ENCODE measurements at places on chromosomes 5 and 9.

DNA sequence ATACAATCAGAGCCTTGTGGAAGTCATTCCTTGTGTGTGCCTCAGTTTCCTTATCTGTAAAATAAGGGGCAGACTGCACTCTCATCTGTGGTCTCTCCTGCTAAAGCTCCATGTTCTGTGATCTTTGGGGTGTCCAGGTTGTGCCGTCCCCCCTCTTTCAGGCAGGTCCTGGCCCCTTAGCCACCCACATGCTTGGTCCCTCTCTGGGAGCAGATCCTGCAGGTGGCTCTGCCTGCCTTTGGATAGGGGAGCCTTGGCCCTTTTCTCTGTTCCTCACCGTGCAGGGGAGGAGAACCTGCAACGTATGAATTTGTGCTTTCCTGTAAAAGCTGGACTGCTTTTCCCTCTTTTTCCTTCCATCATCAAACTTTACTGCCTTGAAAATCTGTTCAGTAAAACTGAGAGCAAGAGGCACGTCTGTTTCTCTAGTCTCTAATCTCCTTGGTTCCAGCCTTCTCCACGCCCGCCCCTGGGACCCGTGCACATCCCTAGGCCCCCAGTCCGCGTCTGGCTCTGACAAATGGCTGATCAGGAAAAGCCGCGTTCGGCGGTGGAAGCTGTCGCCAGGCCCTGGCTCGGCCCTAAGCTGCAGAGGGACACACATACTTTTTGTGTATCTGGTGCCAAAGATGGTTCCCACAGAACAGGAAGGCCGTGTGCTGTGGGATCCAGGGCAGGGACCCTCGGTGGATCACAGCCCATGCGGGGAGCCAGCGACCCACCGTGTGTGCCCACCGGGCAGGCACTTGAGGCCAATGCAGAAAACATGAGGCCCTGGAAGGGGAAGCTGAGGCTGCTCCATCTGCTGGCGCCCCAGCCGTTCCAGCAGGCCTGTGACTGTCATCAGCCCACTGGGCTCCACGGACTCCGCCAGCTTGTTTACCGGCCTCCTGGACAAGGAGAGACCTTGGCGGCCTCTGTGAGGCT is 43.4 kb upstream of the COL5A1 start:
- no peak for DNase-seq

GRCh38 chr9:14956208-14956607 is 46.0 kb upstream of the FREM1 start:
- no peak for DNase-seq

DNA sequence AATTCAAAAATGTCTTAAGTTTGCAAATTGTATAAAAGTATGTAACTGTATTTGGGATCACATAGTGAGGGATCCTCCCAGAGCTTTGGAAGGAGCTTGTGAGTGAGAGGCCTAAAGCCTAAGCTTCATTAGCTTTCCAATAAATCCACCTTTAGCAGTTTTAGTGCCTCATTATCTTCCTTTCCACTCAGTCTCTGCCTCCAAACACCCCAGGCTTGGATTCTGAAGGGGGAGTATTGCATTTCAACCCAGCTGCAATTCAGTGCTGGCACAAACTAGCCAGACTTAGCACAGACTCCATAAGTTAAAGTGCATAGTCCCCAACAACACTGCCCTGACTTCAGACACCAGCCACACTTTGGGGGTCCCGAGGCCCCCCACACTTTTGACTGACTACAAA is 113.5 kb downstream of the SMARCA2 start:
- DNase-seq: no peak

DNA sequence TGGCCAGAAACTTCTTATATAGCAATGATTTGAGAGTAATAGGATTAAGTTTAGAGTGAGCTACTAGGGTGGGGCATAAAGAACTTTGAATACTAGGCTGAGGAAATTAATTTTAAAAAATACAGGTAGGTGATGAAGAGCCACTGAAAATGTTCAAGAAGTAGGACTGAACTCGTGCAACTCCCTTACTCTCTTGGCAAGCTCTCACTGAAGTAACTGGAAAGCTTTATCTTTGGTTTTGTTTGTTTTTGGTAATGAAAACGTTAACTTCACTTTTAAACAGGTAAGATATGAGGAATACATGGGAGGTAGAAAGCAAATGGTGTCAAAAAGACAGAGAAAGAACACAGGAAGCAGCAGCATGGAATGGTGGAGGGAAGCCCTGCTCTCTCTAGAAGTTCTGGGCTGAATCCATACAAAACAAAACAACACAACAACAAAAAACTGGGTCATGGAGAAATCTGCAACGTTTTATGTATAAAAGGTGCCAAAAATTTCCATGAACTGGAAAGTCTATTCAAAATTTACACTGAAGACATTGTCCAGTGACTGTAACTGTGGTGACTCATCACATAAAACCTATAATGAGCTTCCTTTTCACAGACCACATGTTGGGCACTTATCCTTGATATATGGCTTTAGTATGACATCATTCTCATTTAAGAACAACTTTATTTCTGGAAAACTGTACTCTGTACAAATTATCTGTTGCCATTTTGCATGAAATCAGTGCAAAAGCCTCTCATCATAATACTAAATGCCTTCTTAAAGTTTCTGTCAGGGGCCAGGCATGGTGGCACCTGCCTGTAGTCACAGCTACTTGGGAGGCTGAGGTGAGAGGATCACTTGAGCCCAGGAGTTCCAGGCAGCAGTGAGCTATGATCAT is 91.2 kb upstream of the CHD1 start:
- DNase-seq: no peak

GRCh38 chr9:136536721-136537241 is 9.1 kb downstream of the NOTCH1 start:
- DNase-seq: no peak

DNA sequence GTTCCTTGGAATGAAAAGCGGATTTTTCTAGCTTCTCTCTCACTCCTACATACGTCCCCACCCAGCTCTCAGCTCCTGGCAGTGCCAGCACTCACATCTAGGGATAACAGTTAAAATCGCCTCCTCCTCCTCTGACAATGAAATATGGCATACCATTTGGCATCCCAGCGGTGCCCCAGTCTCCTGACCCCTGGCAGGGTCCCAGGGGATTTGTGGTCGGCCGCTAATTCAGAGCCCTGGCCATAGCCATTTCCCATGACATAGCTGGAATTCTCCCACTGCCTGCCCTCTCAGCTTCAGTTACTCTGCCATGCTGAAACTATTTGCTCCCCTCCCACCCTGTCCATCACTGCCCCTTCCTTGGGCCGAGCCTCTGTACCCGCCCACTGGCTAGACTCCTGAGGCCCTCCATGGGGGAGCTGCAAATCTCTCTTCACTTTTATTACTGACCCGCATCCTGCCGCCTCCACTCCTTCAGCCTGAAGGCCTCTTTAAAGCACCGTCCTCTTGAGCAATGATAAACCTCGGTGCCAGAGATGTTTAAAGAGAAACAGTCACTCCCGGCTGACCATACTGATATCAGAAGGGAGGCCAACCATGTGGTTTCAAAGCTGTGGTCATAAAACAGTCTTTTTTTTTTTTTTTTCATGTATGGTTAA is 139.8 kb downstream of the SLIT3 start:
- no peak for DNase-seq

Data from activated CD8-positive, alpha-beta memory T cell treated with anti-CD3 and anti-CD28 coated beads for 1 hour (primary cell).